ENCODE measurements at places on chromosomes 3 and 15.
A peak's percentile ranks its signal among the peaks of the same experiment; 100 is the strongest.

- no peak for DNase-seq
Measured at GRCh38 chr3:89521328-89521727, 413.9 kb downstream of the EPHA3 start.

GRCh38 chr3:11609481-11609880 is 34.2 kb downstream of the VGLL4 start:
- no peak for DNase-seq

- no peak for DNase-seq
Measured at GRCh38 chr3:184907681-184908649, 96.0 kb downstream of the VPS8 start.

- DNase-seq, result no peak
Measured at GRCh38 chr3:112379020-112379690, 46.2 kb downstream of the CD200 start.

- DNase-seq, result no peak
Measured at GRCh38 chr3:176611703-176612102, 585.6 kb downstream of the TBL1XR1 start.

- no peak for DNase-seq
Measured at GRCh38 chr15:39397883-39398282, 183.0 kb upstream of the THBS1 start.

GRCh38 chr3:71127844-71128243 is 455.7 kb downstream of the FOXP1 start:
- DNase-seq, result no peak

DNA sequence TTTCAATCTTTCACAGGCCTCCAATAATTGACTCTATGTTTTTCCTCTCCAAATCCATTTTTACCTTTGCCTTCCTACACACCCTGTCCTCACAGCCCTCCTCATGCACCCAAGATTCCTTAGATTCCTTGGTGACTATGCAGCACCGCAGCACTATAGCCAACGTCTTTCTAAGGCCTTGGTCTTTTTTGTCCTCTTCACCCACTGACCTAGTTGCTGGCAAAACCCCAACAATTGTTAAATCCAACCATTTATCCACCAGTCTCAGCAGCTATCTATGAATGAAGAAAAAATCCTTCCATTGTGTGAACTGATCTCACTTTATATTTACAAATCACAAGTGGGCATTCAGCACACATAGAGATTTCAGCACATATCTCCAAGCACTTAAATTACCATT is 203.9 kb downstream of the VGLL3 start:
- no peak for DNase-seq

DNA sequence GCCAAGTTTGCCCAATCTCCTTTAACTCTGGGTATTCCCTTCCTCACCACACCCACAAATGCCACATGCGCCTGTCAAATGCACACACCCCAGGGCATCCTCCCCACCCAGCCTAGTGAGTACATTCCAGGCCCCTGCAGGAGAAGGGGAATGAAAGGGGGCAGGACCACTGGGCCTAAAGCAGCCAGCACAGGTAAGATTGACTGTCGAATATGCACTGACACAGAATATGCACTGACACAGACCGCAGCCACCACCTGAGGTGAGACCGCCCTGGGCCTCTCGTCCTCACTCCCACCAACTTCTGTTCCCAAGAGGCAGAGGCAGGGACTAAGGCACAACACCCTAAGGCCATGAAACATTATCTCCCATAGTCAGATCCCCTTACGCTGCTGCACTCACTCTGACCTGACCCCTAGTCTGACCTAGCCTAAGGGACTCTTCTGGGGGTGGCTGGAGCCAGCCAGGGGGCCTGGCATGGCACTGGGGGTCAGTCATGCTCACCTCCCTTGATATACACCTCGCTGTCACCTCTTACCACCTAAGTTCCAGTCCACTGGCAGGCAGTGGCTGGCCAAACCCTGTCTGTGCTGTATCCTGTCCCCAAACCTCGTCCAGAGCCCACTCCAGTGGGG is 10.8 kb downstream of the AP3B2 start:
- no peak for DNase-seq

- DNase-seq, result no peak
Measured at GRCh38 chr15:90799639-90800170, 68.7 kb upstream of the FURIN start.

DNA sequence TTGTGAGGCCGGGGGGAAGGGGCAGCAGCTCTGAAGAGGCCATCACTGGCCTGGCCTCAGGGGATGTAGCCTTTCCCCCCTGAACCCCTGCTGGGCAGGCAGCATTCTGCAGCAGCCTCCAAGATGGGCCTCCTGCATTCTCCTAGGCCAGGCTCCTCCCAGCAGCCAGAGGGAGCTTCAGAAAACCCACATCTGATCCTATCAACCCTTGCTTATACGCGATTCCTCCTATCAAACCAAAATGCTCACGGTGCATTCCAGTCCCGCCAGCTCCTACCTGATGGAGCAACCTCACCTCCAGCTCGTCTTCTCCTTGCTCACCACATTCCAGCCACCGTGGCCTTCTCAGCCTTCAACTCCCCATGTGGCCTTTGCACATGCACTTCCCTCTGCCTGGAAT is 85.7 kb downstream of the MEGF11 start:
- no peak for DNase-seq

DNA sequence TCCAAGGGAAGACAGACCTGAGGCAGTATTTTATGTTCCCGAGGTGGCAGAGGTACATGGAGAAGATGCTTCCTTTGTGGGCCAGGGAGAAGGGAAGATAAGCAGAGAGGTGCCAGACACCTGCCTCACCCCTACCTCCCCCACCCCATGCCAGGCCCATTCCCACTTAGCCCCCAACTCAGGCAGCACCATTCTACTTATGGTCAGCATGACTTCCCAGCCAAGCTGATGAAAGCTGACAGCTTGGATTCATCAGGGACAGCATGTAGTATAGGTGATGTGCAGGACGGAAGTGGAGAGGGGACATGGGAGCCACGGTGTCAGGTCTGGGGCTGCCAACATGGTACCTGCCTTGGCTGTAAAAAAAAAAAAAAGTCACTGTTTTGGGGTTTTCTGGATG is 57.5 kb upstream of the CSPG4 start:
- DNase-seq, result no peak

GRCh38 chr3:149640976-149641728 is 16.7 kb downstream of the WWTR1 start:
- no peak for DNase-seq

DNA sequence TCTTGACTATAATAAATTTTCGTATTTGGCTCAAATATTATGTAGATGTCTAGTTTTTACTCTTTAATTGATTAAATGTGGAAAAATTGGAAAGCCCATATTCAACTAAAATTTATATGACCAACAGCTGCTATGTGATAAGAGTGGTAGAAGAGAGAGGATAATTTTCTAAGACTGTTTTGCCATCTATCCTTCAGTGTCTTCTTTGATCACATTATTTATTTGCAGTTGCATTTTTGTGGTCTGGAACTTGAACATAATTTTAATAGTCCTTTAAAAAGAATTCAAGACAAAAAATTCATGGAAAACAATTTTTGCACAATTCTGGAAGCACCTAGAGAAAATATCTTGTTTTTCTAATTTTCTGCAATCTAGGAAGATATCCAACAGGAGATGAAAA is 213.3 kb upstream of the THBS1 start:
- DNase-seq, result no peak

DNA sequence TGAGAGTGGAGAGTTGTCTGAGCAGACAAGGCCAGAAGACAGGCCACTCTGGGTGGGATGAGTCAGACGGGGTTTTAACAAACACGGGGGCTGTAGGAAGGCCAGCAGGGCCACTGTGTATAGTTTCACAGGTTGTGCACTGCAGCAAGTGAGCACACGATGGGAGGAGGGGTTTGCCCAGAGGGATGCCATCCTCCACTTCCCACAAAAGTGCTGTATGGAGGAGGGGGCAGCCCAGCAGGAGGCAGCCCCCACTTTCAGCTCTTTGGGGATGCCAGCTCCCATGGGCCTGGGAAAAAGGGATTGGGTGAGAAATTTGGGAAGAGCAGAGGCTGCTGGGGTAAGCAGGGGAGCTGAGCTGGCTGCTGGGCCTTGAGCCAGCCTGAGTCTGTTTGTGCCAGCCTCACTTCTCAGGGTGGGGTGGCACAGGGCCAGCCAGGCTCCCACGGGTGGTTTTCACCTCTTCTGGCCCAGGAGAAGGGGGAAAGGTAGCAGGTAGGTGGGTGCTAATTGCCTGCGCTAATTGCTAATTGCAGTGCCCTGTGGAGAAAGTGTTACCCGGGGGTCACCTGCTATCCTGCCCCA is 6.7 kb downstream of the ZBTB47 start:
- no peak for DNase-seq

GRCh38 chr3:62604751-62605351 is 231.5 kb upstream of the FEZF2 start:
- DNase-seq, result no peak

GRCh38 chr3:53939086-53939582 is 47.5 kb upstream of the SELENOK start:
- DNase-seq, result no peak

GRCh38 chr3:121477589-121477988 is 68.2 kb downstream of the POLQ start:
- no peak for DNase-seq

DNA sequence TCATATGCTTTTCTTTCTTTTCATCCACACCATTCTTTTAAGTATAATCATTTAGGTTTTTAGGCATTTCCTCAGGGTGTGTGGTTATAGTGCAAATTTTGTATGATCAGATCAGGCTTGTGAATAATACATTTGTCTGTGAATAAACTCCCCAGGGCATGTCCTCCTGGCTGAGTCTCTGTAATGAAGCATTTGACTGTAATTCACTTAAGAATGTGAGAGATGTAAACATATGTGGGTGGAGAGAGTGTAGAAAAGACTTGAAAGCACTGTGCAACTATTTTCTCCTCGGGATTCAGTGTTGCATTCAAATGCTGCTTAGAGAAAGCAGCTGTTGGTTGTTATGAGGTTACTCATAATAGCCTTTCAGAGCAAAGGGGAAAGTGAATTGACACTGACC is 996.5 kb downstream of the TUSC7 start:
- DNase-seq, result no peak

DNA sequence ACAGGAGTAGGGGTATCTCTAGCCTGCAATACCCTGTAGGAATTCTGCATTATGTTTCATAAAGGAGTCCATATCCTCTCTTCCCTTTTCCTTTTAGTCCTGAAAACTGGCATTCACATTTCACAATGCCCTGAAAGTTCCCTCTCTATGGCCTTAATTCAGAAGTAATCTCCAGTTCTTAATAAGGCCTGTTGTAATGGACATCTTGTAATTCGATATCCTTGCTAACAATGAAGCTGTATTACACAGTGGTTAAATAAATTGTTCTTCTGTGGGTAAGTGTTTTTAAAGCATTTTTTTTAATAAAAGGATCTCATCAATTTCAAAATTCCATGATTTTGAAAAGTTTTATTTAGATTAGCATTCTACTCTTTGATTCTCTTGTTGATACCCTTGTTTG is 34.3 kb upstream of the NEO1 start:
- DNase-seq, result no peak

DNA sequence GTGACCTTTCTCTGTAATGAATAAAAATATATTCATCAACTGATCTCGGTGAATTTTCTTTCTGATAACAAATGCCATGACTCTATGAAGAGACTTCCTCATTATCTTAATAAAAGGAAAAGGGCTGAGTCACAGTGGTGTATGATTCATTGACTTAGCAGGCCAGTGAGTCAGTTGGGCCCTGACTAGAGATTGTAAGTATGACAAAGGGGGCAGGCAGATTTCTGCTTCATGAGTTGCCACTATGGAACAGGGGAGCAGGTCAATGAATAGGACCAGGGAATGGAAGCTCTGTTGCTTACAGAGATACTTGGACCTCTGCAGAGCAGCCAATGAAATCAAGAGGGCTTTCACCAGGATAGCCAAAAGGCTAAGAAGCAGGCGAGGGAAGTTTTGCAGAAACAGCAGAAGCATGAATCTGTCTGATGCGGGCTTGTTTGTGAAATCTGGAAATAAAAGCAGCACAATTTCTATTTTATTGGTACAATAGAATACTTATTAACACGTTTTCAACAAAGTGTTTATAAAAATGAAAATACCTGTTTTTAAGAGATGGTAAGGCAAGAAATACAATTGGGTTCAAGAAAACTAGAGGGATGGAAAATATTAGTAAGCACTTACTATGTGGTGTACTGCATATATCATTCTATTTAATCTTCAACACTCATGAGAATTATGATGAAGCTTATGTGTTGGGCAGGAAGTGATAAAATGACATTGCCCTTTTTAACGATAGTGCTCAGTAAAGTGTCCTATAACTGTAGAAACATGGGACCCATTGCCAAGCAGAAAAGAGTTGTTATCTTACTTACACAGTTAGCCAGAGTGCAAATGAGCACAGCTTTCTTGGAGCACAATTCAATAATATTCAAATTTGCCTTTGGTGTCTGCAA is 169.8 kb upstream of the MYRIP start:
- DNase-seq, result no peak

DNA sequence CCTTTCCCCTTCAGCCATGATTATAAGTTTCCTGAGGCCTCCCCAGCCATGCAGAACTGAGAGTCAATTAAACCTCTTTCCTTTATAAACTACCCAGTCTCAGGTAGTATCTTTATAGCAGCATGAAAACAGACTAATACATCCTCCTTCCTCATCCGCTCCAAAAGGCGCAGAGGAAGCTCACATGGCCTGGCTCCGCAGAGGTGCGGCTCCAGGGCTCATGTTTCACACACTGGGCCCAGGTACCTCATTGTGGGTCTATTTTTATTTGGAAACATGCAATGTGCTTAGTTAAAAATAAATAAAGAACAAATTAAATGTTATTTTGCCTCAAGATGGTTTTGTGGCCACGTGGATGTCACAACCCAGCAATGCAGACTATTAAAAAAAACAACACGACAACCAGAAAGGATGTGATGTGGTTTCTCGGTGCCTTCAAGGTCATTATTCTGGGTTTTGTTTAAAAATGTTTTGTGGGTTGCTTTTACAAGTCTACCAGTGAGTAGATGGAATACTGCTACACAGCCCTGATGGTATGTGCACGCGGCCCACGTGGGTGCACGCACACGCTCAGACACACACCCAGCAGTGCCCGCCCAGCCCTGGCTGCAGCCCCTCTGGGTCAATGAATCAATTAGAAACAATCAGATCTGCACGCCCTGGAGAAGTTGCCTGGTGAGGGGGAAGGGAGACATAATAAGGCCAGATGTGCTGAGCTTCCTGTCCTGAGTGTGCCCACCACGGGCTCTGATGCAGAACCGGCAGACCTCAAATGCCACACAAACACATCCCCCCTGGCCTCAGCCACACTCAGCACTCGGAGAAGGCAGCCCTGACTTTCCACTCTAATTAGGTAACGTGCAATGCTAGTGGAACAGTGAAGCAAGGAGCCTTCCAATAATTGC is 140.1 kb downstream of the ADAMTS17 start:
- DNase-seq, result peak; percentile 33

GRCh38 chr3:177642804-177643125 is 445.5 kb upstream of the TBL1XR1 start:
- DNase-seq, result no peak

All from germinal center (tissue), 1 donor.